Sigmoid colon (tissue), 7 donors: ENCODE measurements at places on chromosomes 13 and 19. TPM values are rescaled to one million over a fixed set of nuclear protein-coding genes. Genes with fewer than 3 reads are reported as not detected.

The RASL11A gene
- 14.1 TPM for total RNA-seq

The PRTN3 gene
- total RNA-seq = not detected

The SBK2 gene
- not detected for total RNA-seq

The ZNF850 gene
- 3.5 TPM for total RNA-seq

The PALM gene
- total RNA-seq = 31.4 TPM

The GNG8 gene
- total RNA-seq = not detected
